NCI-H2029 treated with DMSO at 0.1 percent for 48 hours (cell line): ENCODE measurements at places on chromosomes 5 and 9.

GRCh38 chr5:122561209-122561608, 213.7 kb upstream of the SNX2 start:
- no peak for DNase-seq

GRCh38 chr5:58286741-58287140, 173.1 kb downstream of the PLK2 start:
- no peak for DNase-seq

GRCh38 chr9:87872079-87872624, 10.5 kb upstream of the SPATA31E1 start:
- no peak for DNase-seq

DNA sequence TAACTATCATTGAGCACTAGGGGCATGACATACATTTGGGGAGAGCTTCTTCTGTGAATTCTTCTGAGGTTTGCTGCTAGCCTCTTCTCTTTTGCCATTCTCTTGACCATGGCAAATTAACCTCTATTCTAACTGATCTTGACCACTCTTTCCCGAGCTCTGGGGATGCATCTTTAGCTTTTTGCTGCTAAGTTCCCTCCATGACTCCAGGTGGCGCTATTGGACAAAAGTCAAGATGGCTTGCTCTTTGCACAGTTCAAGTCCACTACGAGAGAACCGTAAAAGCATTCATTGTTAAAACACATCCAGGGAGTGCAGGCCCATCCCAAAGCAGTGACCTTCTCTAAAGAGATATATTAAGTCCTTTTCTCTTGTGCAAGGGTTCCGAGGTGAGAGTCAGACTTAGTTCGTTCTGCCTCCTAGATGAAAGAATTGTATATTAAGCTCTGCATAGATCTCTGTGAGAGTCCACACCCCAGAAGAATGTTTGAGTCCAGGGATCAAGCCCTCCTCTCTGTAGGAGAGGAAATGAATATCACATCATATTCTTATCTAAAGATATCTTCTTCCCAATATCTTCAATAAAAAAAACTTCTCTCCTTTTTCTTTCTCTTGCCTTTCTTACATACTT, 1152.9 kb upstream of the CDH6 start:
- DNase-seq = peak; percentile 58

- DNase-seq = peak; percentile 91
These were observed 29.9 kb downstream of the DPYSL3 start for GRCh38 chr5:147479949-147480348.

GRCh38 chr5:103512500-103512899, 50.1 kb downstream of the NUDT12 start:
- no peak for DNase-seq

- no peak for DNase-seq
These were observed 30.1 kb downstream of the TUSC1 start for GRCh38 chr9:25648116-25648515.

DNA sequence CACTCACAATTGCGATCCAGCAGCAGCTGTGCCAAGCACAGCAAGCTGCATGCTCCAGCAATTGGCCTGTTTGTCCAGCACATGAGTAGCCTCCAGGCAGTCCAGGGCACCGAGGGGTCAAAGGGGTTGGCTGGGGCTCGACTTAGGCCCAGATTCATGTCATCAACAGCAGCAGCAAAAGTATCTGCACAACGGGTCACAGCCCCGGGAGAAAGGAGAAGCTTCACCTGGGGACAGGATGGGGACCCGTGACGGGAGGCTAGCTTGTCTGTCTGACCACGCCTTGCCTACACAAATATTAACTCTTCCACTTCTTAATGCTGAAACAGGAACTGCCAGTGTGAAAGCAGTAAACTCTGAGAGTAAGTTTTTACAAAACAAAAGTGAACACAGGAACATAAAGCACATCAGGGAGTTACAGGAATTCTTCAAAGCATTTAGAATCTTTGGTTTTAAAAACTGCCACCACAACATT, 191.2 kb downstream of the PIK3R1 start:
- no peak for DNase-seq
